NCI-H460 (cell line): ENCODE measurements at places on chromosomes 4 and X. TPM values are rescaled to one million over a fixed set of nuclear protein-coding genes. Genes with fewer than 3 reads are reported as not detected.

The NHS gene
- total RNA-seq = 4.6 and 5.0 TPM in 2 replicates

The ARX gene
- total RNA-seq = 0.20 and 0.30 TPM in 2 replicates

The FAM47B gene
- total RNA-seq = not detected in 2 replicates

The TMEM150C gene
- total RNA-seq = 0.07 and 0.26 TPM in 2 replicates

The ADGRG2 gene
- total RNA-seq = 18.2 and 18.3 TPM in 2 replicates

The GUCY1B1 gene
- total RNA-seq = 0.58 and 1.1 TPM in 2 replicates

The DMP1 gene
- 0.02 TPM in 1 of 2 replicates, not detected in the other for total RNA-seq

The FIP1L1 gene
- 57.1 and 59.0 TPM in 2 replicates for total RNA-seq

The F8 gene
- 3.4 and 5.3 TPM in 2 replicates for total RNA-seq

The UGT2B11 gene
- not detected in 2 replicates for total RNA-seq

The CYP2U1 gene
- 2.2 and 2.5 TPM in 2 replicates for total RNA-seq

The MGARP gene
- total RNA-seq = 0.22 and 0.32 TPM in 2 replicates

The BEND2 gene
- not detected in 2 replicates for total RNA-seq

The ZIC3 gene
- total RNA-seq = 0.05 TPM in 1 of 2 replicates, not detected in the other

The COL4A6 gene
- total RNA-seq = 157 and 177 TPM in 2 replicates

The BMPR1B gene
- total RNA-seq = 0.20 and 0.27 TPM in 2 replicates

The TCEANC gene
- 2.9 and 3.5 TPM in 2 replicates for total RNA-seq
